Activated naive CD8-positive, alpha-beta T cell treated with anti-CD3 and anti-CD28 coated beads, Interleukin-2, amount 10 ng/mL, durations not matched to agents 7 days and 5 days (primary cell): ENCODE measurements at places on chromosomes 3 and 15. TPM values are rescaled to one million over a fixed set of nuclear protein-coding genes. Genes with fewer than 3 reads are reported as not detected.

DNA sequence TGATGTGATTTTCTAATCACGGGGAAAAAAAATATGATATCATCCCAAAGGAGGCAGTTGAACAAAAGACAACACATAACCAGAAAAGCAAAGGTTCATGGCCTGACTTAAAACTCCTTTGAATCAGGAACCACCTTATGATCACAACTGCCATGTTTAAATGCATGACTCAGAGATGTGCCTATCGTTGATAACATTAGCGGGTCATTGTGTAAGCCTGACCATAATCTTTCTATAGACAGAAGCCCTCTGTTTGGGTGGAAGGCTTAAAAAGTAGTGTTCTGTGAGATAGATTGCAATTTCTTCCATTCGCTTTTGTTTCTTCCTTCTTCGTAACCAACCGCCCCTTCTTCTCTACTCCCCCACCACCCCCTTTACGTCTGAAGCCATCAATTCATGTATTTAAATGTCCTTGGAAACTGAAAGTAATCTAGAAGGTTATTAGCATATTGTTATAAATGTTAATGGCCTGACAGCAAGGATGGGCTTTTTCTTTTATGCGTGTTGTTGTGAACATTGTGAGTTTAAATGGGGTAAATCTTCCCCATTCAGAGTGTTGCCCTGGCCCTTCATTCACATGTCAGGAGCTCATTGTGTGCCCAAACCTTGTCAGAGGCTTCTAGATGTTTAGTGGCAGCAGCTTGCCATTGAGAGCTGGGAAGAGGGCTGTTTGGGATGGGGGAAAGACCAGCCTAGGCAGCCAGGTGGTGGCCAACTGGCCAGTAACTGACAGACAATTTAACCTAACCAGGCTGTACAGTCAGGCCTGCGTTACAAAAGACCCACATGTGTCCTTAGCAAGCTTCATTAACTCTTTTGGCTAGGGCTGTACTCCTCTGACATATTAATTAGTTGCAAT is 64.5 kb downstream of the EPHA3 start:
- no peak overlapping the region for H3K27ac ChIP-seq
- no peak for DNase-seq
- no peaks in the 10 kb centered on the region for H3K27me3 ChIP-seq
- H3K4me3 ChIP-seq = no peak overlapping the region
- H3K4me1 ChIP-seq = no peaks in the 10 kb centered on the region

CHDH gene
- 0.11 TPM for total RNA-seq

GRCh38 chr15:27805261-27806220 is 293.6 kb downstream of the OCA2 start:
- DNase-seq = no peak
- no peaks in the 10 kb centered on the region for H3K4me1 ChIP-seq
- no peaks in the 10 kb centered on the region for H3K27me3 ChIP-seq
- no peaks in the 10 kb centered on the region for H3K36me3 ChIP-seq
- no peak overlapping the region for H3K4me3 ChIP-seq

DNA sequence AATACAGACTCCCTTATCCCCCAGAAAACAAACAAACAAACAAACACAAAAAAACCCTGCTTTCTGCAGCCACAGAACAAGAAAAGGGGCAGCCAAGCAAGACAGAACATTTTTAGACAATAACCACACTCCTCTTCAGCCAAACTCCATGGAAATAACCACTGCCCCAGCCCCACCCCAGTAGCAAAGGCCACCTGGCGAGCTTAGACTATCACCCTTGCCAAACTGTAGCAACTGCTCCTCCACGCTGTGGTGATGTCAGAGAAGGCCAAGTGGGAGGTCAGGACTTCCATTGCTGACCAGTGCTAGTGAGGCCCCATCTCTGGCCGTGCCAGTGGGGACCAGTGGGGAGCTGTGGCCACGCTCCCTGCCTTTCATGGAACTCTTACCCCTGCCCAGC is 60.3 kb upstream of the CHRNA7 start:
- peaks cover 10% of the 10 kb centered on the region for H3K27me3 ChIP-seq
- DNase-seq = no peak
- no peaks in the 10 kb centered on the region for H3K36me3 ChIP-seq
- H3K27ac ChIP-seq = no peak overlapping the region
- peaks cover 3% of the 10 kb centered on the region for H3K4me1 ChIP-seq

- no peak for DNase-seq
- no peak overlapping the region for H3K27ac ChIP-seq
- no peaks in the 10 kb centered on the region for H3K4me1 ChIP-seq
Measured at GRCh38 chr15:95758451-95758850, 572.0 kb upstream of the NR2F2 start.

GRCh38 chr3:14562121-14562890 is 22.2 kb upstream of the GRIP2 start:
- peaks cover 20% of the 10 kb centered on the region for H3K4me1 ChIP-seq
- peaks cover 28% of the 10 kb centered on the region for H3K27me3 ChIP-seq
- no peak for DNase-seq
- H3K4me3 ChIP-seq = no peak overlapping the region

FBXW12 gene
- total RNA-seq = not detected

DNA sequence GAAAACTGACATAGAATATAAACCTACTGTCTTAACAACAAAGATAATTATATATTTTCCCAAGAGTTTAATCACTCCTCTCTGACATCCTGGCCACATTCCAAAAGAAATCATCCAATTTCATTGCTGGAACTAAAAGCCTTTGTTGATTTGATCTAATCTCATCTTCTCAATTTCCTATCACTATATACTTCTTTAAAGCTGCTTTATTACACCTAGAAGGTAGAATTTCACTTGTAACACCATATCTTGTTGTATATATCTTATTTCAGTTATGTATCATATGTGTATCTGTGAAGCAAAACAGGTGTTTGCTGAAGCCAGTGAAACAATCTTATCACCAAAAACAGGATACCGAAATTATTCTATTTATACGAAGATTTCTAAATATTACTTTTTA is 740.2 kb downstream of the ROBO1 start:
- H3K27me3 ChIP-seq = no peaks in the 10 kb centered on the region
- no peaks in the 10 kb centered on the region for H3K4me1 ChIP-seq
- no peak overlapping the region for H3K27ac ChIP-seq
- H3K4me3 ChIP-seq = no peak overlapping the region

GRCh38 chr15:58285921-58286278 is 145.9 kb upstream of the LIPC start:
- DNase-seq = no peak
- H3K4me3 ChIP-seq = no peak overlapping the region
- peaks cover 14% of the 10 kb centered on the region for H3K4me1 ChIP-seq
- H3K36me3 ChIP-seq = peaks cover 1% of the 10 kb centered on the region
- no peak overlapping the region for H3K27ac ChIP-seq

DNA sequence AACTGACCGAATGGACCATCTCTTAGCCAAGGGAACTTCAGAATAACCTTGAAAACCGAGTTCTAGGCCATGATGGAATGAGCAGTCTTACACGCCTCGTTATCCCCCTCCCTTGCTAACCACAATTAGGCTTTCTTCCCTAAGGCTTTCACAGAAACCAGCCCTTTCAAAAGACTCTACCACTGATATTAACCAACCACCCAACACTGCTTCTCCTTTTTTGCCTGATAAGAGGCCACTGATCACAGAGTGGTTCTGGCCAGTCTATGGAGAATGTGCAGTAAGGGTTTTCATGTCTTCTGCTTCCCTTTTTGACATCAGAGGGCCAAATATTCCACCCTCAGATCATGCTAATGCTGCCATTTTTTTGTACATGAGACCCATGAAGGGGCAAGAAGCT is 59.3 kb downstream of the MCF2L2 start:
- no peaks in the 10 kb centered on the region for H3K27me3 ChIP-seq
- H3K4me1 ChIP-seq = peaks cover 10% of the 10 kb centered on the region
- H3K36me3 ChIP-seq = peaks cover 5% of the 10 kb centered on the region
- no peak overlapping the region for H3K27ac ChIP-seq

POMGNT2 gene
- 7.6 TPM for total RNA-seq

DPPA2 gene
- not detected for total RNA-seq

TMCC1 gene
- total RNA-seq = 21.6 TPM

IFT122 gene
- total RNA-seq = 23.0 TPM
